ENCODE measurements at places on chromosomes 5 and 9.

GRCh38 chr5:15233566-15233965 lies 266.4 kb upstream of the FBXL7 start:
- no peak for DNase-seq

DNA sequence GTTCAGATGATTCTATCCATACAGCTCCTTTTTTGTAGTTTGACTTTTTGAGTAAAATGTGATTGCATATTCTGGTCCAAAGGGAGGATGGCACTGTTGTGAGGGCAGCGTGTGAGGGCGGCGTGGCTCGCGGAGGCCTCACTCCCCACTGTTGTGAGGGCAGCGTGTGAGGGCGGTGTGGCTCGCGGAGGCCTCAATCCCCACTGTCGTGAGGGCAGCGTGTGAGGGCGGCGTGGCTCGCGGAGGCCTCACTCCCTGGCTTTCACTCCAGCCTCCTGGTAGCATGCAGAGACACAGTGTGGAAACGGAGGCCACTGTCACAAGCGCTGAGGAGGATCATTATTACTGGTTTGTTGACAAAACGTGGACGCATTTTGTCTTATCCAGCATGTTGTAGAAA lies 79.0 kb downstream of the EHMT1 start:
- no peak for DNase-seq

DNA sequence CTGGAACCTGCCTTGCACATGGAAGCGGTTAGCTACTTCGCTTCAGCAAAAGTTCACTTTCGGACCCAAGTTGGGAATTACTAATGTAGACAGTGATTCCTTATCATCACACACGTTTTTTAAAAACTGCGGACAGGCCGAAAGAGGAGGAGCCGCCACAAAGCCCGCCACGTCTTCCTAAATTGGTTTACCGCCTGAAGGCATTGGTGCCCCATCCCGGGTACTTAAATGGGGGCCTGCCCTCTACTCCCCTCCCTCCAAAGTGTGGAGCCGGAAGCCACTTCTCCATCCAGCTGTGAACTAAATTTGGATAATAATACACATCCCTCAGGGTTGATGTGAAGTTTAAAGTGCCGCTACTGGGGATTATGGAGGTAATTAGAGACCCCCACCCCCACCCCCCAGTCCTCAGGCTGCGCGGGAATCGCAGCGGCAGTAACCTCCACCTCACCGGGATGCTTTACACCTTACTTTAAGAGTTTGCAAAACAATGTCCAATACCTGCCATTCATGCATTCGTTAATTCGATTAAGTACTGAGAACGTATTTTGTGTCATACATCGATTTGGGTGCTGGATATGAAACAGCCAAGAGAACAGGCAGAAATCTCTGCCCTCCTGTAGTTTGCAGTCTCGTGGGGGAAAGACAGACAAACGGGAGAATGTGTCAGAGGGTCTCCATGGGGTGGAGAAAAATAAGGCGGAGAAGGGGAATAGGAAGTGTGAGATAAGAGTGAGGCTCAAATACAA lies 937 bp upstream of the MACROH2A1 start:
- DNase-seq, result no peak

DNA sequence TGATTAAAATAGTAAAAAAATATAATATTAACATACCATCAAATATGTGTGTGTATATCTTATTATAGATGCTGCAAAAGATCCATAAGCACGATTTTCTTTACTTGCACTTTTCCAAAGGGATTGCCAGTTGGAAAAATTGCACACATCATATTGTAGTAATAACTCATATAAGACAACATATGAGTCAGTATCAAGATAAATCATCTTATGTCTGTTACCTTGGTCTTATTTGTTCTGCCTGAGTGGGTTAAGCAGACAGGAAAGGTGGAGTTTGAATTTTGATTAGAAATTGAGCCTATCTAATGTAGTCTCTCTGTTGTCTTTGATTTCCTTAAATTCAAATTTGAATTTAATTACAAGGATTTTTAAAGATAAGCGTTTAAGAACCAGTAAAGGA lies 24.6 kb downstream of the LYSMD3 start:
- no peak for DNase-seq

GRCh38 chr5:74490814-74491213 lies 149.7 kb downstream of the ENC1 start:
- DNase-seq, result no peak
